ENCODE measurements at places on chromosomes 12 and 14.
A peak's percentile ranks its signal among the peaks of the same experiment; 100 is the strongest.

DNA sequence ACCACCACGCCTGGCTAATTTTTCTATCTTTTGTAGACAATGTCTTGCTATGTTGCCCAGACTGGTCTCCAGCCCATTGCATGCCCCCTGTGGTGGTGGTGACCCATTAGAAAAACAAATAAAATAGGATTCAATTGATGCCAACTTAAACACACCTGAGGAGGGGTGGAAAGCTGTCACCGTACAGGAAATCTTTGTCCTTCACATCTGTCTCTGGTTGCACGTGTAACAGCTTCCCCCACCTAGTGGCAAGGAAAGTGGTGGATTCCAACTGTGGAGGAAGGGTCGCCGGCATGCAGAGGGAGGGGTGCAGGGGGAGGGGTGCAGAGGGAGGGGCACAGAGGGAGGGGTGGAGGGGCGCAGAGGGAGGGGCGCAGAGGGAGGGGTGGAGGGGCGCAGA is 26.1 kb upstream of the GPR68 start:
- no peak for DNase-seq

GRCh38 chr14:102205560-102205959 is 65.9 kb downstream of the WDR20 start:
- DNase-seq = no peak

DNA sequence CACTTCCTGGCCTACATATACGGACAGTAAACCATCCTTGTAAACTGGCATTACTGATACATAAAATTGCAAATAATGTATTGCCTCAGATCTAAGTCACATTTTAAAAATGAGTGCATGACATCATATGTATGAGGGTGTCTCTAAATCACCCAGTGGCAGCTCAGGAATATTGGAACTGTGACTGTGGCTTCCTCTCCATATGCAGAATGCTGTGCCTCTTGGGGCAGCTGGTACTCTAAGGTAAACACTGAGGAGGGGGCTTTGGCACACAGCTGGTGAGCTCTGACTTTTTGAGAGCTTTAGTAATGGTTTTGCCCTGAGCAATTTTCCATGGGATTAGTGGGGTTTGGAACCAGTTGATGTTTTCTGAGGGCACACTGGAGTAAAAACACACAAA is 263.7 kb downstream of the BMP4 start:
- DNase-seq = no peak

- peak; percentile 35 for DNase-seq
These were observed at the start of gene RIN3 for GRCh38 chr14:92513204-92513965. Gene RIN3, plus strand, starts transcription at chr14:92513781. Its CDS starts 152 bp downstream, at chr14:92513933.

- DNase-seq = no peak
These were observed 268 bp downstream of the NDUFB1 start for GRCh38 chr14:92121207-92121669.

GRCh38 chr12:7749442-7749841 is 2.3 kb upstream of the CLEC4C start:
- no peak for DNase-seq

DNA sequence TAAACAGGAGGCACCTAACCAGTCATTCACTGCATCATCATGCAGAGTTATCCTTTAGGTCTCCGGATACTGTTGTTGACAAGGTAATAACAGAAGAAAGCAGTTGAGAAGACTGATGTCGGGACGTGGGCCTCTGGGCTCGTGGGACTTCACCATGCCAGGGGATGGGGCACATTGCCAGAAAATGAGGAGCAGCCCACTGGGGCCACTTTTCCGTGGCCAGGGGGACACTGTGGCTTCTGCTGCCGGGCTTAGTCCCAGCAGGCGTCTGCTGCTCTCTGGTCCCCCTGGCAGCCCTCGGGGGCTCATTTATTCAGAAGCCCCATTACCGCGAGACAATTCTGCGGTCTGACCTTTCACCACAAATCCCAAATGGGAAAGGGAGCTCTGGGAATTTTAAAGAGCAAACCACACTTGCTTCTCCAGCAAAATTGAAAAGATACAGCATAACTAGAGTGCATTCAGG is 201.2 kb downstream of the DAD1 start:
- no peak for DNase-seq

DNA sequence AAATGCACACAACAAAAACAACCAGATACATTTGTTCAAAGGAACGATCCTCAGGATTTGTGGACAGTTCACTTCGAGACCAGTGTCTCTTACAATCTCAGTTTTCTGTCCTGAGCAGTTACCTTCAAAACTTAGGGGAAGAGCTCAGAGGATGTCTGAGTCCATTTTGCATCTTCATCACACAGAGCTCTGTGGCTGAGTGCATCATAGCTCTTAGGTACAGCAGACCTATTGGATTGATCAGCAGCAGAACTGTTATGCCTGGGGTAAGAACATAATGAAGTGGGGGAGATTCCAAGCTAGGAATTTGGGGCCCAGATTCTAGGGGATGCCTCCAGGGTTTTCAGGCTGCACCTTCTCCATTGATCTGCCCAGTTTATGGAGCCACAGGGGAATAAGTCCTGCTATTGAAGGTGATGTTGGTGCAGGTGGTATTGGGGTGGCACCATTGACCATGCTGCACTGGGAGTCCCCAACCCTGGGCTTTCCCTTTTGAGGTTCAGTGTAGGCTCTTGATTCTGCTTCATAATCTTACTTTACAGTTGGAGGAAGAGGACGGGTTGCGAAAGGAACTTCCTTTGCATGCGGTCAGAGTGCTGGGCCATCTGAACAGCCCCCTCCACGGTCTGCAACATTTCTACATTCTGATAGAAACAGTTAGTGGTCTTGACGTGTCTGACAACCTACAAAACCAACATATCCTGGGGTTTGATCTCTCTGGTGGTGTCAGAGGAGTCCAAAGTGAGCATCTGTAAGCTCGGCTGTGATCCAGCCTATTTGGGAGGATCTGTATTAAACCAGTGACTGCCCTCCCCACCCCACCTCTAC is 112.8 kb downstream of the CHST11 start:
- DNase-seq = peak; percentile 89

DNA sequence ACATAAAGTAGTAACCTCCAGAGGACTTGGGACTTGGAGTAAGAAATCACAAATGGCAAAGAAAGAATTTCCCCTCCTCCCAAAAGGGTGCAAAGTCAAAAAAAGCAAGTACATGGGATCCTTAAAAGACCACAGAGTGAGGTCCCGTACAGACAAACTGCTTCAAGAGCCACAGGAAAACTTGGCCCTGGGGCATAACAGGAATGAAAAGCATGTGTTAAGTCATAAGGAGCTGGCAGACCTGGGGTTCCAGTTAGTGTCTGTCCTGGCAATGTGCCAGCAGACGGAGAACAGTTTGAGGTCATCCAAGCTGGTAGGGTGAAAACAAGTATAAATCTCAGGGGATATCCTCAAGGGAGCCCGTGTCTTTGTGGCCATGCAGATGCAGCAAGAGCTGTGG is 73.2 kb downstream of the HSD17B6 start:
- no peak for DNase-seq

- no peak for DNase-seq
These were observed 1.8 kb upstream of the GCN1 start for GRCh38 chr12:120196363-120196762.

DNA sequence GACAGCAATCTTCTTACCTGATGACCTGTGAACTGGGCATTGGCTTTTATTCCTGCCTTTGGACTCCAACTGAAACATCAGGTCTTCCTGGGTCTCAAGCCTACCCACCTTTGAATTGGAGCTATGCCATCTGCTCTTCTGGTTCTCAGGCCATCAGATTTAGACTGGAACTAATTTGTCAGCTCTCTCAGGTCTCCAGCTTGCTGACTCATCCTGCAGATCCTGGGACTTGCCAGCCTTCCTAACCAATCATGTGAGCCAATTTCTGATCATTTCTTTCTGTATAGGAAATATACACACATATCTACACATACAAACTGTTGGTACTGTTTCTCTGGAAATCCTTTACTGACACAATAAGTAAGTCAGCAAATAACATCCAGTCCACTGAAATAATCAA is 65.3 kb upstream of the TSPAN8 start:
- no peak for DNase-seq

- no peak for DNase-seq
These were observed 231.5 kb downstream of the NUBPL start for GRCh38 chr14:31792726-31793125.

GRCh38 chr14:52538623-52539022 is 13.7 kb downstream of the TXNDC16 start:
- no peak for DNase-seq

GRCh38 chr14:104428860-104429259 is 150.7 kb upstream of the C14orf180 start:
- DNase-seq = no peak
